Gastroesophageal sphincter (tissue), 4 donors: ENCODE measurements at places on chromosomes 2 and 18. TPM values are rescaled to one million over a fixed set of nuclear protein-coding genes. Genes with fewer than 3 reads are reported as not detected.

RIT2 gene
- not detected for total RNA-seq

DTNA gene
- total RNA-seq, result 218 TPM

SMYD1 gene
- total RNA-seq, result 2.0 TPM

ATP6V1B1 gene
- total RNA-seq, result 0.46 TPM

LDLRAD4 gene
- 62.0 TPM for total RNA-seq

PXDN gene
- total RNA-seq, result 73.9 TPM

FBLN7 gene
- total RNA-seq, result 4.2 TPM

DNA sequence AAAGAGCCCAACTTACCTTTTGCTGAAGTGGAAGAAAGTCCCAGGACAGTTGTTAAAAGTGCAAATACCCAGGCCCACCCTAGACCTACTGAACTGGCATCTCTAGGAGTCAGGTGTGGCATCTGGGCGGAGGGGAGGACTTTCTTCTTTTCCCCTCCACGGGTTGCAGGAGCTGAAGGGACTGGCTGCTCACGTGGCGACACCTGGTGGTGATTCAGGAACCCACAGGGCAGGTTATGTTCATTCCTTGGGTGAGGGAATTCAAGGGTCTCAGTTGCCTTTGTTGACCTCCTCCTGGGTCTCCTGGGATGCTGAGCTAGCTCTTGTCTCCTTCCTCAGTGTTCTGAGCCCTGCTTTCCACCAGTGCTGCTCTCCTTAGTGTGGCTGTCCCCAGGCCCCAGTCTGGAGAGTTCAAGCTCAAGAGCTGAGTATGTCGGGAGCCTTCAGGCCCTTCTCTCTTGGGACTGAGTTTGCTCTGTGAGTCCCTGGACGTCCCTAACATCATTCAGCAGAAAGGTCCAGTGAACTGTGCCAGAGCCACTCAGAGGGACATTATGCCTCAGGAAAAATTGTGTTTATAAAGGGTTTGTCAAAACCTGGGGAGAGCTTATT lies 56.9 kb downstream of the DYSF start:
- ATAC-seq, result peak; percentile 64

DNA sequence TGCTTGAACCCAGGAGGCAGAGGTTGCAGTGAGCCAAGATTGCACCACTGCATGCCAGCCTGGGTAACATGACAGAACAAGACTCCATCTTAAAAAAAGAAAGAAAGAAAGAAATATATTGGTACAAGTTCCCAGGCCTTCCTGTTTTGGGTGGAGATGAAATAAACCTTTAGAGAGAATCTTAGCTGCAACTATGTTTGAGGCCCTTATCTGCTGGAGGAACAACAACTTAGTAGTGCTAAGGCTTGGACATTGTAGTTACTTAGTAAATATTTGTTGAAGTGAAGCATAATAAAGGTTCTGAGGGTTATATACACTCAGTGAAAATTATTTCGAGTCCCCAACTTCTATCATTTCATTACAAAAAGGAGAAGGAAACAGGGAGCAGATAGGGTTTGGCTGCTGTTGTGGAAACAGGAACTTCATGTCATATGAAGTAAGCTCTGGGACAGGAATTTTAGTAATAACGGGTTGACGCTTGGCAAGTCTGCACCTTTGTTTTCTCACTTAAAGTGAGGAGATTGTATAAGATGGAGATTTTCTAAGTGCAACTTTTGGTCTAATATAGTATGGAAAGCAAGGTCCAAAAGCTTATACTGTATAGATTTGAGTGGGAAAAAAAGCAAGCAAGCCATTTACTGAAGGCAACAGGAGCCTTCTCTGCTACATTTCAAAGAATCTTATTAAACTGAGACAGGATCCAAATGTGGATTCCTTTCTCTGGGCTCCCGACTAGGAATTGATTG lies 40.0 kb upstream of the AGPS start:
- peak; percentile 49 for ATAC-seq

DNA sequence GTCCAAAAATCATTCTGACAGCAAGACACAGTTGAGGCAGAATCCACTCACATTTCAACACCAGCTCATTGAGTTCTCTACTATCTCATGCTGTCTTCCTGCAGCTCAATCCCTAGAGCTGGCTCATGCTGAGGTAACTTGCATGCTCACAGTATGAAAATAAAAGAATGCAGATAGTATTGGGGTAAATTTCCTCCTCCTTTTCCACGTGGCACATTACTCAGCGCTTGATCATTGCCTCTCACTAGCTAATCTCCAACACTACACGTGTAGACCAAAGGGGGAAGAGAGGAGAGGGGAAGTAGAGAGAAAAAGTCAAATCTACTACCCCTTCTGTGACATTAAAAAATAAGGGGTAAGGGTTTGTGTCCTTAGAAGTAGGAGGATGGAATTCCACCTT lies 300.6 kb downstream of the AFF3 start:
- no peak for ATAC-seq

- ATAC-seq, result no peak
Observed at GRCh38 chr2:120675460-120676130, 60.1 kb upstream of the GLI2 start.

DNA sequence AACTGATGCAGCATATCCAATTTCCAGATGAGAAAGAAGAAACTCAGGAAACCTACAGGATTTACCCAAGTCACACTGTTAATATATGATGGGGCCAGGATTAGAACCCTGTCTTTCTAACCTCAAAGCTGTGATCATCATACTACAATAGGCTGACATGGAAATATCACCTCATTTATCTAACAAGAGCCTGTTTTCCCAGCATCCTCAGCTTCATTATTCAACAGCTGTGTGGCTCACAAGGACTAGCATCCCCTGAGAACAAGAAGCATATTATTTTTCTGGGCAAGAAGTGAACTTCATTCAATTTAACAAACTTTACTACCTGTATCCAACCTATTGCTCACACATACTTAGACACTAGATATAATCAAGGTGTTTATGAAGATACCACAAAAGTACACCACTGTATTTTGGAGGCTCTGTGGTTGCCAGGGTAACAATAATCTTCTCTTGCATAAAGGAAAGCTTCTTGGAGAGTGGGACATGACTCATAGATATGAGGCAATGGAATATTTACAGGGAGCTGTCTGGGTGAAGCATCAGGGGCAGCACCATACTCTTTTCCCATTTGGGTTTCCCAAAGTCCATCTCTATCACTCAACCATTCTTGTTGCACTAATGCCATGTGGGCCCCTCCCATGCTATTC lies 218.2 kb downstream of the RAD51AP2 start:
- ATAC-seq, result no peak

GRCh38 chr2:16728351-16729136 lies 62.9 kb upstream of the CYRIA start:
- no peak for ATAC-seq

DNA sequence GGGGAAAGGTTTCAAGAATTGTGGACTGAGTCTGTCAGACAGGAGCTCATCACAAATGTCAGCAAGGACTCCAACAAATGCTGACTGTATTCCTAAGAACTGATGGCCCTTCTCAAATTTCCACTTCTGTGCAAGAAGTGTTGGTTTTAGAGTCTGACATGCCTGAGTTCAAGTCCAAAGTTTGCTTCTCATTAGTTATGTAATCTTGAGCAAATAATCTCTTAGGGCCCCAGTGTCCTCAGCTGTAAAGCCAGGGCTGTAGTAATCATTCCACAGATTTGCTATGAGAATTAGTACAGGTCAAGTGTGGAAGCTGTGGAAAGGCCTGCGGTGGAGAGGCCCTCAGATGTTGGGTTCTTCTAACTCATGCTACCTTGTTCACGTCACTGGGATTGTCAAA lies 23.9 kb downstream of the MEP1B start:
- ATAC-seq, result no peak

DNA sequence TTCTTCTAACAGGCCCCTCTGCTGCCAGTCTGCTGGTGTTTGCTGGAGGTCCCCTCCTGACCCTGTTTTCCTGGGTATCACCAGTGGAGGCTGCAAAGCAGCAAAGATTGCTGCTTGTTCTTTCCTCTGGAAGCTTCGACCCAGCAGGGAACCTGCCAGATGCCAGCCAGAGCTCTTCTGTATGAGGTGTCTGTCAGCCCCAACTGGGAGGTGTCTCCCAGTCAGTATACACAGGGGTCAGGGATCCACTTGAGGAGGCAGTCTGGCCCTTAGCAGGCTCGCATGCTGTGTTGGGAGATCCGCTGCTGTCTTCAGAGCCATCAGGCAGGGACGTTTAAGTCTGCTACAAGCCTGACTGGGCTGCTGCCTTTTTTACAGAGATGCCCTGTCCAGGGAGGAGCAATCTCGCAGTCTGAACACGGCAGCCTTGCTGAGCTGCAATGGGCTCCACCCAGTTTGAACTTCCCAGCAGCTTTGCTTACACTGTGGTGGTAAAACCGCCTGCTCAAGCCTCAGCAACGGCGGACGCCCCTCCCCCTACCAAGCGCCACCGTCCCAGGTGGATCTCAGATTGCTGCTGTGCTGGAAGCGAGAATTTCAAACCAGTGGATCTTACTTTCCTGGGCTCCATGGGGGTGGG lies 29.9 kb downstream of the CHCHD5 start:
- ATAC-seq, result no peak

- ATAC-seq, result no peak
Observed at GRCh38 chr2:3100386-3100785, 277.2 kb downstream of the EIPR1 start.

- no peak for ATAC-seq
Observed at GRCh38 chr2:98898423-98898841, 37.6 kb downstream of the CRACDL start.

DNA sequence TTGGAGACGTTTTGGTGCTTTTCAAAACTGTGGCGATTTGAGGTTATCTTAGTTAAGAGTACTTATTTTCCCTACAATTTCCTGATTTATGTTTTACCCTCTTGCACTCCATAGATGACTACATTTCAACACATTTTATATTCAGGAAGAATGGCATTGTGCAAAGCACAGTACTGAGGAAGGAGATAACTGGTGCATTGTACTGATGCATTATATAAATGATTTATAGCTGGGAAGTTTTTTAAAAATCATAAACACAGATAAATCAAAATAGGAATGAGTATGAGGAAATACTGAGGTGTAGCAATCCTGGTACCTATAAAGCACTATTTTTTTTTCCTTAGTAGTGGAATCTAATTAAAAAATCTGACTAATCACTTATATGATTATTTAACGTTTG lies 5.6 kb downstream of the REL start:
- no peak for ATAC-seq

GRCh38 chr2:29033172-29033571 lies 41.2 kb downstream of the PCARE start:
- no peak for ATAC-seq

DNA sequence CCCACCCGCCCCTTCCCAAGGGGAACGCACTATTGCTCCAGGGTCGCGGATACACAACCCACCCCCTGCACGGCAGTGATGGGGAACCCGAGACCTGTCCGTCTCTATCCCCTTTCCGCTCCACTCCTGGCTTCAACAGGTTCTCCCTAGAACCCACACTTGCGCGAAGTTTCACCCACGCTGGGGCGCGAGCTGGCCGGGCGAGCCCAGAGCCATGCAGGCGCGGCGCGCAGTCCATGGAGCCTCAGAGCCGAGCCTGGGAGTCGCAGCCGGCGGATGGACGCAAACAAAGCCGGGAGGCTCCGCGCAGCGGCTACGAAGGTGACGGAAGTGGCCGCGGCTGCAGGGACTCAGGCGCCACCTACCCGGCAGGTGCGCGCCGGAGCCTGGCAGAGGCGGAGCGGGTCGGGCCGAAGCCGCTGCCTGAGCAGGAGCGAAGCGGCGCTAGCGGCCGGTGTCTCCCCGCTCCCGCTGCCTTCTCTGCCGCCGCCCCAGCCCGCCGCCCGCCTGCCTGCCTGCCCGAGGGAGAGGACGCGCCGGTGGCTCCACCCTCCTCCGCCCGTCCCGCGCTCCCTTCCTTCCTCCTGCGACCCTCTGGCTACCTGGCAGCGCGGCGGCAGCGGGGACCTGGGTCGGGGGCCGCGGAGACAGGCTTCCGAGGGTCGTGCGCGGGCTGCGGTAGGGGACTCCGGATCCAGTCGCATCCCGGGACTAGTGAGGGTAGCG lies 14.0 kb downstream of the ALPG start:
- no peak for ATAC-seq

DNA sequence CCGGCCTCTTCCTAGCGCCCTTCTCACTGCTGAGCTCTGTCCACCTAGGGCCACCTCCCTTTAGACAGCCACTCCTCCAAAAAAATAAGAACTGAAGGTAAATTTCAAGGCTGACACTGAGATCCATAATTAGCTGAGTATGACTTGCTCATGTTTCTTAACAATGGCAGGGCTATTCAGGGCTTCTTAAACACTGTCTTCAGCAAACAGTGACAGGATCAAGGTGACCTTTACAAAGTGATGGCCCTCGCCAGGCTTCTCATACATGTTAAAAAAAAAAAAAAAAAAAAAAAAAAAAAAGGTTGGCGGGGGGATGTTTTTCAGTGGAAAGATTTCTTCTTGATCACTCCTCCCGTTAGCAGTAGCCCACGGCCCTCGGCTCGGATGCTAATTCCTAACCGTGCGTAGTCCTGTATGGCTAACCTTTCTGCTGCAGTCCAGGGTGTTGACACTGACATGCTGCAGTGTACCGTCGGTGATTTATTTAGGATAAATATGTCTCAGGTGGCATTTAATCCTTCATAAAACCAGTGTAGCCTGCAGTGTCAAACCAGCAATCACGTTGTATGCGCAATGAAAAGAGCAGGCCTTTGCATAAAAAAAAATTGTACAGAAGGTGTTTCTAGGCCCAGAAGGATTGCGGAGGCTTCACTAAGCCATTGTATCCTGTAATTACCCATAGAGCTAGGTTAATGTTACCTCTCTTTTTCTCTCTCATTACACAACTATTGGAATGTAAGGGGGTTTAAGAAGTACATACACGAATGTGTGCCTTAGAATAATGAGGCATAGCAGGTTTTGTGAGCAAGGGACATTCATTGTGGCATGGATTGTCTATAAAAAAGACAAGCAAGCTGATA lies 142.7 kb downstream of the PTGR3 start:
- no peak for ATAC-seq

GRCh38 chr2:65156041-65156440 lies 26.1 kb upstream of the RAB1A start:
- ATAC-seq, result no peak

DNA sequence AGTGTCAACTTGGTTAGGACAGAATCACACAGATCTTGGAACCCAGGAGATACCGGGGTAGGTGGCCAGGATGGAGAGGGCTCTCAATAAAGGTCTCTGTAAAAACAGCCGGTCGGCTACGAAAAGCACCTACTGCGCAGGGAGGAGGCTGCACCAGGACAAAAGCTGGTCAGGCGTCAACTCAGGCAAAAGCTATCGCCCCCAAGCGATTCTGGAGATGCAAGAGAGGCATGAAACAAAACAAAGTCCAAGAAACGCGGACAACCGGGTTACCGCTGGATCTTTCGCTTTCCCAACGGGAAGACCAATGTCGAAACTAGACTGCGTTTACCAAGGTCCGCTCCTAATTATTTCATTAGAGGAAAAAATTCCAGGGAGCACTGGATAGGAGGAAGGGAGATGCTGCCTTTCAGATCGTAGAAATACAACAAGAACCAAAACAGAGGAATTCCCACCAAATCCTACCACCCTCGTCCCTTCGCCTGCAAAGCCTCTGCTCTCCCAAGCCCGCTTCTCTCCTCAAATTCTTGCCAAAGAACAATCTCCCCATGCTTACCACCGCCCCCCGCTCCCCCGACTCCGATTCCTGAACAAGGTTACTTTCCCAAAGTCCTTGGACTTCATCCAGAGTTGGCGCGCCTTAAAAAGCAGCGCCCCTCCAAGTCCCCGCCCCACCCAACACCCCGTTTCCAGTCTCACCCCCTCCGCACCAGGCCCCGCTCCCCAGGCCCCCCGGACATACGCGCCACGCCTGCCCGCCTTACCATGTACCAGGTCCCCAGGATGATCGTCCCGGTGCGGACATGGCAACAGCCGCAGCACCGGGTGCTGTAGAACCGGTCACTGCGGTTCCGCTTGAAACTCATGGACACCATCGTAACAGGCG lies 539 bp downstream of the LAPTM4A start:
- ATAC-seq, result no peak
